ENCODE measurements at places on chromosomes 6 and 20.

- no peak for DNase-seq
Measured at GRCh38 chr6:31187780-31188194, 17.3 kb upstream of the POU5F1 start.

DNA sequence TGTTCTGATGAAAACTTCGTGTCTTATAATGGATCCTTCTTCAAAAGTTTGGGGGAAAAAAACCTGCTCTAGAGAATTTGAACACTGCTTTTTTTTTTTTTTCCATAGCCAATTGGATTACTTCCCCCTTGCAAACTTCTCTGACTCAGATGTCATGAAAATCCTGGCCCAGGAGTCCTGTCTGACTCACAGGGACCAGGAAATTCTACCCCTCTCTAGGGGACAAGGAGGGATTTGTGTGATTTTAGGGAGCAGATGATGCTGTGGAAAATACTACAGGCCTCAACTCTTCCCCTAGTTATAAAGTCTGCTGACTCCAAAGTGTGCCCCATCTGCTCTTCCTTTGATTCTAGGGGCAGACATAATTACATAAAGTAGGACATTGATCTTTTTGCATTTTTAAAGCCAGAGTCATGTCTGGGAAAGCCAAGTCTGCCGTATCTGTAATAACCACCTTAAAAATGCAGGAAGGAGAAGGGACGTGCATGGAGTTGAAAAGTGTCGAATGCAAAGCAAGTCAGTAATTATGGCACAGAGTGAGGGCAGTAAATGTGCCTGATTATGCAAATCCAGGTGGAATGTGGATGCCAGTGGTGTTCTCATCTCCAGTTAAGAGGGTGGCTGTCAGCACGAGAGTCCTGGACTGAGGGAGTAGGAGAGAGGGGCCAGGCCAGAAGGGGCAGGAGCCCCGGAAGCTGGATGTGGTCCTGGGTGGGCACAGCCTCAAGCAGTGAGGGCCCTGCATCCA lies 144.3 kb upstream of the SULF2 start:
- DNase-seq = no peak

DNA sequence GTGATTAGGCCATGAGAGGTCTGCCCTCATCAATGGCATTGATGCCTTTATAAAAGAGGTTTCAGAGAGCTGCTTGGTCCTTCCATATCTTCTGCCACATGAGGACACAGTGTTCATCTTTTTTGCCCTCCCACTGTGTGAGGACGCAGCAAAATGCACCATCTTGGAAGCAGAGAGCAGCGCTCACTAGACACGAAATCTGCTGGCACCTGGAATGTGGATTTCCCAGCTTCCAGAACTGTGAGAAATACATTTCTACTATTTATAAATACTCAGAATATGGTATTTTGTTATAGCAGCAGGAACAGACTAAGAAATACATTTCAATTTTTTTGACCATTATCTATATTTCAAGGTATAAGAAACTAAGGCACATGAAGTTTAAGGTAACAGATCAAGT lies 24.9 kb downstream of the SLC35F1 start:
- no peak for DNase-seq

DNA sequence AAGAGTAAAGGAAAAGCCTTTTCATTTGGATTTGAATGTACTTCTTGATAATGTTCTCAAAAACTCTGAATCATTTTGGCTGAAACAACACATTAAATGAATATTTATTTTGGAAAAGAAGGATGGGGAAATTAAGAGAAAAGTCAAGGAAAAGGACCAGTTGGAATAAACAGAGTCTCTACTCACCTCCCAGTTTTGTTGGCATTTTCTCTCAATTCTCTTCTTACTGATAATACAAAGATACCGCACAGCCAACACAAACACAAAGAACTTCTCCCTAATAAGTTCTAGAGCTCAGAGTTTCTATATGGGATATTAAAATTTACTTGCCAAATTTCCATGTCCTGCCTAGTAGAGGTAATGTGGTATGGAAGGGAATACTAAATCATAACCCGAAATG lies 13.1 kb downstream of the EPM2A start:
- no peak for DNase-seq

GRCh38 chr6:55902796-55903195 lies 27.4 kb upstream of the BMP5 start:
- DNase-seq = no peak
